ENCODE measurements at places on chromosomes 3 and 15.

- DNase-seq: peak; percentile 45
These were observed 19.6 kb downstream of the CLK3 start for GRCh38 chr15:74635228-74635627.

- no peak for DNase-seq
These were observed 317.8 kb upstream of the C2CD4B start for GRCh38 chr15:62482785-62483429.

DNA sequence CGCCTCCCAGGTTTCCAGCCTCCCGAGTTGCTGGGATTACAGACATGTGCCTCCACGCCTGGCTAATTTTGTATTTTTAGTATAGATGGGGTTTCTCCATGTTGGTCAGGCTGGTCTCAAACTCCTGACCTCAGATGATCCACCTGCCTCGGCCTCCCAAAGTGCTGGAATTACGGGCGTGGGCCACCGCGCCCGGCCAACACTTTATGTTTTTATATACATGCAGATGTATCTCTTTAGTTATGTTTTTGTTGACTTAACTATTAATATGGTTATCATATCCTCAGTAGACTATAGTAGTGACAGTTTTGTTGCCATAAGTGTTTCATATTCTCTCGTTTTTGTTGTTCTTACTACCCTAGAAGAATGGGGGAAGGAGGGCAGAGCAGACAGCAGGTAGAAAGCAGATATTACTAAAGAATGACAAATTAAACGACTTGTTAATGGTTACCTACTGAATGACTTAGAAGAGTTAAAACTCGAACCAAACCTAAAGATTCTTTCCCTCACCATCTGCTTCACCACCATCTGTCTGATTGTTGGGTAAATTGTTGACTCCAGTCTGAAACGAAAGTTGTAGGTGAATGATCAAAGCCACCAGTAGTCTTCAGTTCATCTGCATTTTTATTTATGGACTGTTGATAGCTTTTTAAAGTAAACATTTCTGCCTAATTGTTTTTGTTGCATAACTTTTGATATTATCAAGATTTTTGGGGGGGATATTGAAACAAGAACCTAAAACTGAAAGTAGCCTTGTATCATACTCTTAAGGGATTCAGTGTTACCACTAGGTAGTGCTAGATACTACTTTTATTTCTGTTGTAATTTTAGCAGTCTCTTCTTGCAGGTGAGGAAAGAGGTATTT lies 89.3 kb downstream of the RASA2 start:
- no peak for DNase-seq

- no peak for DNase-seq
These were observed 172.8 kb downstream of the PEAK1 start for GRCh38 chr15:77247116-77247515.

GRCh38 chr3:74075241-74075640 lies 450.5 kb upstream of the PDZRN3 start:
- no peak for DNase-seq

- no peak for DNase-seq
These were observed 59.7 kb downstream of the SEMA3G start for GRCh38 chr3:52385157-52385556.

DNA sequence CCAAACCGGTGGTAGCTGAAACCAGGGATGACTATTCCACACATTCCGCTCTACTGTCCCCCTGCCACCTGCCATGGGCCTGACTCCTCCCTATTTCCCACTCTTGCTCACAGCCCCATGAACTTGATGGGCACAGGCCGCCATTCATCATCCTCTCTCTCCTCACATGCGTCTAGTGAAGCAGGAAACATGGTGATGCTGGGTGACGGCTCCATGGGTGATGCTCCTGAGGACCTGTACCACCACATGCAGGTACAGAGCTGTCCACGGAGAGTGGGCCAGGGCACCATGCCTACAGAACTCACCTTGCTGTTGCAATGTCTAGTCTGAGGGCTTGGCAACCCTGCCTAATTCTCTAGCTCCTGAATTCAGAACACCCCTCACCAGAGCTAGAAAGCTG lies 23.3 kb upstream of the MANF start:
- no peak for DNase-seq

DNA sequence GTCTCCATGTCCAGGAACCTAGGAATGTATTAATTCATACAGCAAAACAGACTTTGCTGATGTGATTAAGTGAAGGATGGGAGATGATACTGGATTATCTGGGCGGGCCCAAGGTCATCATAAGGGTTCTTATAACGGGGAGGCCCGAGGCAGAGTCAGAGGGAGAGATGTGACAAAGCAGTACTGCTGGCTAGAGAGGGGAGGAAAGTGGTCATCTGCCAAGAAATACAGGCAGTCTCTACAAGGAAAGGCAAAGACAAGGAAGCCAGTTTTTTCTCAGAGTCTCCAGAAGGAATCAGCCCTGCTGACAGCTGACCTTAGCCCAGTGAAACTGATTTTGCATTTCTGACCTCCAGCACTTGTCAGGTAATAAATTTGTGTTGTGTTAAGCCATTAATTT lies 66.2 kb upstream of the CORO2B start:
- no peak for DNase-seq

DNA sequence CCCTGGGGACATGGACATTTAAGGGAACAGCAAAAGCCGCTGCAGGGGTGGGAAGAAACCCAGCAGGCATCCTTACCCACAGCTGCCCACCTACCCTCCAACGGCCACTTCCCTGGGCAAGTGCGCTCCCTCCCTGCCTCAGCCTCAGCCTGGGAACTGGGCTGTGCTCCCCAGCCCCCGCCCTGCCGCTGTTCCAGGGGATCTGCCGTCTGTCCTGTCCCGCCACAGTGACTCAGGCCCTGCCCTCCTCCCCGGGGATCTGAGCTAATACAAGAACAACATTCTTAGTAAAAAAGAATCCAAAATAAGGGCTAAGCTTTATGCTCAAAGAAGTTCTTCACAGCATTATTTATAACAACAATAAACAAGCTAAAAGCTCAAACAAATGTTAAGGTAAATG lies 7.4 kb upstream of the IQSEC1 start:
- no peak for DNase-seq

DNA sequence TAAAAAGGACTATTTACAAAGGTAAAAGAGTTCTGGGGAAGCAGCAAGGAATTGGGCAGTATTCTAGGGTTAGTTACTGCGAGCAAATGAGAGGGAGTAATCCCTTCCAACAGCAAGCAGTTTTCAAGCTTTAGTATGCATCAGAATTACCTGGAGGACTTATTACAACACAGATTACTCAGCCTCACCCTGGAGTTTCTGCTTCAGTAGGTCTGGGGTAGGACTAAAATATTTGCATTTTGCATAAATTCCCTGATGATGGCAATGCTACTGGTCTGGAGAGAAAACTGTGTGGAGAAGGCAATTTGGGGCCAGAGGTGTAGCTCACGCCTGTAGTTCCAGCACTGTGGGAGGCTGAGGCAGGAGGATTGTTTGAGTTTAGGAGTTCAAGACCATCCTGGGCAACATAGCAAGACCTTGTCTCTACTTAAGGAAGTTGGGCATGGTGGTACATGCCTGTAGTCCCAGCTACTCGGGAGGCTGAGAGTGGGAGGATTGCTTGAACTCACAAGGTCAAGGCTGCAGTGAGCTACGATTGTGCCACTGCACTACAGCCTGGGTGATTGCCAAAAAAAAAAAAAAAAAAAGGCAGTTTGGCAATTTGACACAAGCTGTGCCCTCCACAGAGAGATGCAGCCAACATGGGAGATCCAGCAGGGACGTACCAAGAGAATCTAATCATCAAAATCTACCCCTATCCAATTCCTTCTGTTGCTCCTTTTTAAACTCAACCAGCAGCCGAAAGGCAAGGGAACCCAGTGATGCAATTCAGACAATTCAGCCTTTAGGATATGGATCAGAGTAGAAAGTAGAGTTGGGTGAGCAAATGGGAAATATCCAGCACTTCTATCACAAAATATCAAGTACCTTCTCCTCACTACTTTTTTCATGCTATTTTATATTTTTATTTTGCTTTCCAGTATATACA lies 27.1 kb upstream of the AP4E1 start:
- no peak for DNase-seq

DNA sequence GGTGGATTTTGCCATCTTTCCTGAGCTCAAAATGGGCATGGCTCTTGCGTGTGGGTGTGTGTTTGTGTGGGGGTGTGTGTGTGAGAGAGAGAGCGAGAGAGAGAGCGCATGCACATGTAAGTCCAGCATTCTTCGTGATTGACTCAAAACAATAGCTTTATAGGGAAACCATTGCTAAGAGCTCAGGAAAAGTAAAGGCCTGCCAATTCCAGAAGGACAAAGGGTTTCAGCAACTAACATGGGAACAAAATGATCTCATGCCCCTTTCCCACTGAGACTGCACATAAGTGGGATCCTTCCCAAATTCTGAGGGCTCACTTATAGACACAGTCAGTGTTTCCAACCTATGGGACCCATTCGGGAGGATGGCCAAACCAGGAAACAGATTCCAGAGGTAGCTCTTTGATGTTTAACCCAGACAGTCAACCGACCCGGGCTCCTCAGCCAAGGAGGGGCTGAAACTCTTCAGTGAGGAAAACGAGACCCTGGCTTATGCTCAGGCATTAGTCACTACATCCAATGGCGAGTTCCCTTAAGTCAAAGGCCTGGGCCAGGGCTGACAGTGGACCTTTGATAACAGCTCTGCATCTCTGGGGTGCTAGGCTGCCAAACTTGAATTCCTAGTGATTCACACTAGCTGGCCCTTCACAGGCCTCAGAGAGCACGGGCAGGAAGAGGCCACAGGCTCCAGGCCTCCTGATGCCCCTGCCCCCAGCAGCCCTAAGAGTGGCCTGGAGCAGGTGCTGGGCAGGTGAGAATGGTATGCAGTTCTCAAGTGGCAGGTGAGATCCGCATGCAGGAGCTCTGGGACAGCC lies 305.0 kb upstream of the C2CD4B start:
- no peak for DNase-seq

- no peak for DNase-seq
These were observed 7.5 kb upstream of the CHMP2B start for GRCh38 chr3:87219611-87220010.

DNA sequence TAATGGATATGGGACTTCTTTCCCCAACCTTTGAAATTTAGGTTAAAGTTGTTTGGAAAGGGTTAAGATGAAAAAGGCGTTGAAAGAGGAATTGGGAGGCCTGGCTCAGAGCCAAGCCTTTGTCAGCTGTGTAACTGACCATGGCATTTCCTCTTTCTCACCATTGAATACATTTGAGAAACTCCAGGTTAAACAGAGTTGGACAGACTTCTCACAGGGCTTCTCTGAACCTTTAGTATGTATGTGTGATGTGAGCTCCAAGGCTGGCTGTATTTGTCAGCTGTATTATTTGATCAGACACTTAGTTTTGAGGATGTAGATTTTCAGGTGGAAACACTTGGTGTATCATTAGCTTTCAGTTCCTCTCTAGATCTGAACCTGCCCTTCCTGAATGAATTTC lies 136.4 kb upstream of the GOLGA6L4 start:
- DNase-seq: no peak

- no peak for DNase-seq
These were observed 15.6 kb downstream of the VPS8 start for GRCh38 chr3:184827572-184827971.

DNA sequence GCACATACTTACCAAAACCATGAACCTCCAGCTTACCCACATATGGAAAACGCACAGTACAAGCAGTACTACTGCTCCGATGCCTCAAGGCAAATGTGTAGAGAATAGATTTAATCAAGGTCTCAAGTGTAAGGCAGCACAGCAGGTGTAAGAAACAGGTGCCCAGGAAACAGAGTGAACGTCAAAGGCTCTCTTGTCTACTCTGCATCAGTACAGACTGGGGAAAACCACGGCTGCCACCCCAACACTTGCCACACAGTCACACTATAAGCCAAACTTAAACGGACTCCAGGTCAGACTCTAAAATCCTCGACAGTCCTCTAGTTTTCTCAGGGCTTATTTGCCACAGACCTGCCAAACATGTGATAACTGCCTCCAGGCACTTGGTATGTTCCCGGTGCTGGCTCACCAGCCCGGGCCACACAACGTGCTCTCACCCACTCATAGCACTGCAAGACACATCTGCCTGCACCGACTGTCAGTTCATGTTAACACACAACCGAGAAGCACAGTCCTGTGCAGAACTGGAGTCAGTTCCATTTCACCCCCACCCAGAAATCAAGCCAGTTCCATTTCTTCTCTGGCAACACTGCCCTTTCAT lies 30.6 kb downstream of the ABCC5 start:
- DNase-seq: no peak

DNA sequence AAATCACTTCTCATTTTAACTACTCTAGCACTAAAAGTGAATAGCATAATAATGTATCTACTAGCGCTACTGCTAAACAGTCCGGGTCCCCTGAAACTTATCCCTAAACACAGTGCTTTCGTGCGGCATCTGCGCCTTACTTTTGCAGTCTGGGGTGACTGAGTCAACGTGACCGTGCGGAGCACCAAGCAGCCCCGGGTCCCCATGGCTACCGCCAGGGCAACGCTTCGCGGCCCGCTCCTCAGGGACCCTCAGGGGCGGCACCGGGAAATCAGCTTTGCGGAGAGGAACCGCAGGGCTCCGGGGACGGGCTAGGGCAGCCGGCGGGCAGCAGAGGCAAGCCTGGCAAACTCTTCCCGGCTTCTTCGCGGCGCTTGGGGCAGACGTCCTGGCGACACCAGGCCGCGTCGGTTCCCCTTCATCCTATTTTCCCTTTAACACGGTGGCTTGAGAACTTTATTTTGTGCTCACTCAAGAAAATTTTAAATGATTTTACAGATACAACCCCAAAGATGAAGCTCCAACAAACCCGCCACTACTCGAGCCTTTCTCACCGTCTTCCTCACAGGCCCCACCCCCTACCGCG lies 757 bp upstream of the DIPK2A start:
- DNase-seq: peak; percentile 10

- DNase-seq: no peak
These were observed 55.0 kb downstream of the FLNB start for GRCh38 chr3:58063022-58063815.

DNA sequence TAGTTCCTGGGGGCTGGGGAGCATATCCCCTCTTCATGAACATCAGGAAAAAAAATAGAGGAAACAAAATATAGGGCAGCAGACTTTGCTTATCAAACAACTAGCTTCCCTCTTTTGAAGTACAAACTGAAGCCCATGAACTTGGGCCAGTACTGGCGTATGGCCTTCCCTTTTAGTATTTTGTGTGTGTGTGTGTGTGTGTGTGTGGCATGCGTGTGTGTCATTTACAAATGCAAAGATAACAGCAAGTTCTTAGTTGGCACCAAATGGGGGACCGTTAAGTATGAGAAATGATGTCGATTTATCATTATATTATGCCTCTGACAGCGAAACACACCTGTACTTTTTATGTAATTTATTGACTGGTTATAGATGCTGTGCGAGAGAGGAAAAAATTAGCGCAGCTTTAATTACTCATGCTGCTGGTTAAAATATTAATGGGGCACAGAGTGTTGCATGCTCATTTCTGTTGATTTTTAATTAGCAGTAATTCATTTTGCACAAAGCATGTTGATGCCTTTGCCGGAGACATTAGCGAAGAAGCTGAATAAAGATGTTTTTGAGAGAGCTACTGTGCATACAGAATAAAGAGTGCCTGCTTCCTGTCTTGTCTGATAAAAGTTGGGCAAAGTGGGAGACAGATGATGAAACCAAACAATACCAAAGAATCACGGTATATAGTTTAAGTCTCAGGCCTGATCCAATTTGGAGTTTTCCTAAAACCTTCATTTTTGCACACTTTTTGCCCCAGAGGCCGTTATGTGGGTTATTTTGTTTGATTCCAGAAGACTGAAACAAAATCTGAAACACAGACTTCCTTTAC lies 297.1 kb downstream of the SATB1 start:
- DNase-seq: no peak

- no peak for DNase-seq
These were observed 58.6 kb downstream of the SIDT1 start for GRCh38 chr3:113590983-113591382.

GRCh38 chr3:78610462-78611125 lies 1157.2 kb downstream of the ROBO1 start:
- DNase-seq: no peak

All from stimulated activated CD4-positive, alpha-beta T cell treated with anti-CD3 and anti-CD28 coated beads, TNF-alpha, amount 100 ng/mL, for 1 hour (primary cell).